DMS153 (cell line): ENCODE measurements at places on chromosomes 11 and 22.

GRCh38 chr22:36594569-36594968 is 65.6 kb upstream of the EIF3D start:
- no peak for DNase-seq

- DNase-seq, result no peak
Observed at GRCh38 chr11:6096417-6096816, 11.1 kb upstream of the OR56B4 start.

- DNase-seq, result no peak
Observed at GRCh38 chr11:33910296-33910957, 18.6 kb upstream of the LMO2 start.

- DNase-seq, result no peak
Observed at GRCh38 chr11:133819114-133819513, 26.2 kb downstream of the SPATA19 start.

GRCh38 chr22:27075028-27075678 is 417.8 kb downstream of the MIAT start:
- no peak for DNase-seq

DNA sequence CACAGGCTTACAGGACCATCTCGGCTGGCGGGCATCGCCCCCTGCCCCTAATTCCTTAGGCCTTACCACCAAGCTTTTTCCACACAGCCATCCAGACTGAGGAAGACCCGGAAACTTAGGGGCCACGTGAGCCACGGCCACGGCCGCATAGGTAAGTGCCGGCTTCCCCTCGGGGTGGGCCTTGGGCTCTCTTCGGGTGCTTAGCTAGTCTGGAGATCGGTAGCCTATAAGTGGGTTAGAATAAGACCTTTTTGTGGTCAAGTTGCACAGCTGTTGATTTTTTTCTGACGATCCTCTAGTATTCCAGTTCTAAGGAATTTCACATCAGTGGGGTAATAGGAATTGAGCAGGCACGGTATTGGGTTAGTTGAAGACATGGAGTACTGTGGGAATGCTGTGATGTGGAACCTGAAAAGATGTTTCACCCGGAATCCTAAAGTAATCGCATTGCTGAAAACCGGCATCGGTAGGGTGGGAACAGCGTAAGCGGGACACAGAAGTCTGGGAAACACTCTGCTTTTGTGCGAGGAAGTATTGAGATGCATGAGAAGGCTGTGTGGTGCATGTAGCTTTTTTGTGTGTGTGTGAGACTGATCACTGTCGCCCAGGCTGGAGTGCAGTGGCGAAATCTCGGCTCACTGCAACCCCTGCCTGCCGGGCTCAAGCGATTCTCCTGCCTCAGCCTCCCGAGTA is 669 bp downstream of the RPL27A start:
- DNase-seq, result no peak

DNA sequence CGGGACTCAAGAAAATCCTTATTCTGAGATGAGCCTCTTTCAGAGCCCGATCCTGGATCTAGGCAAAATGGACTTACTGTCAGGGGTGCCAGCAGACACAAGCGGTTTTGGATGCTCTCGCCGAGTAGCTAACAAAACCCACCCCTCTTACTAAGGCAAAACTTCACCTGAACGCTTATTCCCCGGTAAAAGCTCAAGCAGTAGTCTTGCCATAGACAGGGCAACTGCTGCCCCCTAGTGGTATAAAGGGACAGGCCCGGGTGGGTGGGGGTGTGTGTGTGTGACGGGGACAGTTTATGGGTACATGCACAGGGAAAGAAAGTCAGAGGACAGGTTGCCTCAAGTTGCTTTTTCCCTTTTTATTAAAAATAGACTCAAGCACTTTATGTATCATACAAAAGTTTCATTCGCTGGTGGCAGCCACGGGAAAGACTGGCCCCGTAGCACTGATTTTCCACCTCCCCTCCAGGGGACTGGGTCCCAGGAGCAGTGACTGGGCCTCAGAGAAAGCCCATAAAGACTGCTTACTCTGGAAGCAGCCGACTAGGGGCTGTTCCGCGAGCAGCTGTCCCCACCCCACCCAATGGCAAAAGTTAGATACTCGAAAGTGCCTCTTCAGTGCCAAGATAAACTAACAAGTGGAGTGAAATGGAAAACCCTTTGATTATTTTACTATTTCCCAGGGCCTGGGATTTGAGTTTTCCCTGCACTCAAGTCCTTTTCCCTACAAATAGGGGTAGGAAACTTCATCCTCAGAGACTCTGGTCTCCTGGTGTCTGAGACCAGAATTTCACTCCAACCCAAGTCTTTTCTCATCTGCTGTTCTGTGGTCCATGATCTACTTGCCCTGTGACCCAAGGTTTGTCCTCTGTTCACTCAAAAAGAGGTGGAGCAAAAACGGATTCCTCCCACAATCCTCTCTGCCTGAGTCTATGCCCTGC is 4.7 kb downstream of the YPEL4 start:
- DNase-seq, result peak; percentile 34

DNA sequence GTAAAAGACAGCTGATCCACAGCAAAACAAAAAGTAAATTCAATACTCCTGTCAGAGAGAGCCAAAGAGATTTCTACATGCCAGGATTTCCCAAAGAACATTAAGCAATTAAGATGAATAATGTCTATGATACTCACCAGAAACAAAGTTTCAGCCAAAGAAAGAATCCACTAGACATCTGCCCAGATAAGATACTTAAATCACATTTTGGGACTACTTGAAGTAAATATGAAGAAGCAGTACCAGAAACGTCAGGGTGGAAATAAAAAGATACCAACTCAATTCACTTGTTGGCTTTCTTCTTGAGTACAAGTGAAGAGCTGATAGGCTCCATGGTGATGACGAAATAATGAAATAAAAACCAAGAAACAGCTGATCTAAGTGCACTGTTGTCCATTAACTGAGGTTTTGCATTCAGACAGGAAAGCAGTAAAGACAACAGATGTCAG is 31.6 kb upstream of the ARHGAP32 start:
- no peak for DNase-seq

DNA sequence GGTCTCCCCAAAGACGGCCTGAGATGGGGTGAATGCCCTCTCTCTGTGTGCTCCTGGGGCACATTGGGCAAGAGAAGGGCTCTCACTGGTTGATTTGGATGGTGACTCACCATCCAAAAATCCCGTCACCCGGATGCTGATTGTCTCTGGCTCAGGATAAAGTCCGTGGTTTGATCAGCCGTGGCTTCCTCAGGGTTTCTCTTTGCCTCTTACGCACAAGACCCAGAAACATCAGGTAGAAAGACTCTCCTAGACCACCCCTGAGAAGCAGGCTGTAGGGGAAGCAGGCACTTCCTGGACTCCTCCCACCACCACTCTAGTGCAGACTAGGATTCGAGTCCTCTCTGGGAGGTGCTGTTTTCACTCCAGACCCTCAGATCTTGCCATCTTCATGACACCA is 176.1 kb upstream of the NCAM1 start:
- no peak for DNase-seq

DNA sequence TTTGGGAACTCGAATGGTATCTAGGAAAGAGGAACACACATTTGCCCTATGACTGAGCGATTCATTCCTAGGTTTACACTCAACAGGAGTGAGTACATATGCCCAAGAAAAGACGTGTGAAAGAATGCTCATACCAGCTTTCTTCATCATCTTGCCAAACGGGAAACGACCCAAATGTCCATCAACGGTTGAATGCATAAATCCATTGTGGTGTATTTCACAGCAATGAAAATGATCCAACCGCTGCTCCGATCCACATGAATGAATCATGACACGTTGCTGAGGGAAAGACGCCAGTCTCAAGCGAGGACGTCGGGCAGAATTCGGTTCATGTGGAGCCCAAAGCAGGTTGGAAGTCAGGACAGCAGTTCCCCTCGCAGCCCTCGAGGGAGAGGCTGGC is 71.5 kb downstream of the CYTH4 start:
- DNase-seq, result no peak

GRCh38 chr22:39365492-39365780 is 15.6 kb downstream of the SYNGR1 start:
- no peak for DNase-seq

DNA sequence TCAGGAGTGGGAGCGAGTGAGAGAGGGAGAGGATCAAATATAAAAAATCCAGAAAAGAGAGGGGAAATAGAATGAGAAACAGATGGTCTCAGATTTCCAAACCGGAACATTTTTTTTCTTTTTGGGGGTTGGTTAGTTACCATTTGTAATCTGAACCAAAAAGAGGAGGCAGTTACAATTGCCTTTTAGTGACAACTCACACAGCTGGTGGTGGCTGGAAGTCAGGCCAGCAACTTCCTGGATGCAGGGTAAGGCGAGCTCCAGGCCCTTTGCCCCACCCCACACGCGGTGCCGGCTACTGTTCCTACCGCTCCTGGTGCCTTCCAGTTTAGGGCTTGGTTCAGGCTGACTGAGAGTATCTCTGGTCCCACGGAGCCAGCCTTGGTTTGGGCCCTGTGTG is 21.0 kb upstream of the UBASH3B start:
- DNase-seq, result no peak

- DNase-seq, result no peak
Observed at GRCh38 chr11:61610905-61611304, 30.0 kb upstream of the SYT7 start.

DNA sequence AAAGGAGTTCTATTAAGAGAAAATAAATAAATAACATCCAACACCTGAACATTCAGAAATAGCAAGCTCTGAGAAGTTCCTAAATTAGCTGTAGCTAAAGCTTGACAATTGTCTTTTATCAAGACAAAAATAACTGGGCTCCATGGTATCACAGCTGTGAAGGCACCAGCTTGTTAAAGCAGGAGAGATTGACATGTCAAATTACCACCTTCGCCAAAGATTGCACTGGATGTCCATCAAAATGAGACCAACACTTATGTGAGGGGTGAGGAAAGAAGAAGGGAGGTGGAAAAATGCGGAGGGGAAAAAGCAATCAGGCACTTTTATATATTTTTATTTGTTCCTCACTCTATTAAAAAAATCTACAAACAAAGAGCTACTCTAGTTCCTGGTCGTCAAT is 1827.5 kb upstream of the RAG2 start:
- no peak for DNase-seq

GRCh38 chr11:131371791-131372104 is 1.3 kb downstream of the NTM start:
- no peak for DNase-seq

DNA sequence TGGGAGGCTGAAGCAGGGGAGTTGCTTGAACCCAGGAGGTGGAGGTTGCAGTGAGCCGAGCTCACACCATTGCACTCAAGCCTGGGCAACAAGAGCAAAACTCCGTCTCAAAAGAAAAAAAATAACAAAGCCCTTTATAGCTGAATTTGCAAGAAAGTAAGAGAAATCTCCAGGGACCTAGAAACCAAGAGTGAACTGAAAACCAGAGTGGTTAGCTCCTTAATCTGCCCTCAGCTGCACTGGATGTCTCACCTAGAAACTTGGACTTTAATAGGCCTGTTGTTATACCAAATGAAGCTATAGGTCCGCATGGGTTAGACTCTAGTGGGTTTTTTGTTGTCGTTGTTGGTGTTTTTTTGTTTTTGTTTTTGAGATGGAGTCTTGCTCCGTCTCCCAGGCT is 4.1 kb downstream of the NEU3 start:
- DNase-seq, result no peak

GRCh38 chr22:46072110-46072881 is 78.0 kb upstream of the PPARA start:
- no peak for DNase-seq

- no peak for DNase-seq
Observed at GRCh38 chr11:69187540-69188065, 31.9 kb downstream of the SMIM38 start.

DNA sequence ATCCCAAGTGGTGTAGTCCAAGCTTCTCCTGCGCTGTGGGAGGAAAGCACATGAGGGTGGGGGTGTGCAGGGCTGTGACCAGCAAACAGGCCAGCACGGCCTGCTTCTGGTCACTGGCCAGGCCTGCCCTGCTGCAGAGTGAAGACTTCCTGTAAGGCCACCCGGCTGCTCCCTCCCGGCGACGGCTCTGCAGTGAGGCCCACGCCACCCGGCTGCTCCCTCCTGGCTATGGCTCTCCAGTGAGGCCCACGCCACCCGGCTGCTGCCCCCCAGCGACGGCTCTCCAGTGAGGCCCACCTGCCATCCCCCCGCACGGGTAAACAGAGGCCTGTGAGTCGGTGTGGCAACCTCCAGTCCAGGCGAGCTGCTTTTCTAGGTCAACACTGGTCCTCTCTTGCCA is 31.4 kb upstream of the BRSK2 start:
- no peak for DNase-seq

DNA sequence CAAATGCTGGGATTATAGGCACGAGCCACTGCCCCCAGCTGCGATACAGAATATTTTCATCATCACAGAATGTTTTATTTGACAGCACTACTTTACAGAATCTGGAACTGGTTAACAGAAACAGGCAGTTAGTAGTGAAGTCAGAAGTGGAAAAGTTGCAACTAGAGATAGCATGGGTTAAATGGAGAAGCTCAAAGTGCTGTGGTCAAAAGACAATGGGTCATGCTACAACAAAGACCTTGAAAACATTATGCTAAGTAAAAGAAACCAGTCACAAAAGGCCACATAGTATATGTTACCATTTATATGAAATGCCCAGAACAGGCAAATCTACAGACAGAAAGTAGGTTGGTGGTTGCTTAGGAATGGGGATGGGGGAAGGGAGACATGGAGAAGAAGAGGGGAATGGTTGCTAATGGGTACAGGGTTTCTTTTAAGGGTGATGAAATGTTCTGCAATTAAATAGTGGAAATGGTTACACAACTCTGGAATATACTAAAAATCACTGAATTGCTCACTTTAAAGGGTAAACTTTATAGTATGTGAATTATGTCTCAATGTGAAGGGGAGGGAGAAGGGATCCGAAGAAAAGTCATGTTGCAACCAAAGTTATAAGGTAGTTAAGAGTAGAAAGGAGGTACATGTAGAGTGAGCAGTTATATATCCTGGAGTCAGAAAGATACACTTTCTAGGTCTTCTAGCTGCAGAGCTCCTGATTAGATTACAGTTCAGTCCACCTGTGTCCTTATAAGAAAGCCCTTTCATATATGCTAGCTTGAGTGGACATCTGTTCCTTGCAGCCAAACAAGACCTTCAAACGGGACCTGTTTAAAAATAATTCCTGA is 46.3 kb upstream of the RAPSN start:
- no peak for DNase-seq

- no peak for DNase-seq
Observed at GRCh38 chr11:125494561-125494960, 1.5 kb downstream of the FEZ1 start.

GRCh38 chr22:42994917-42995562 is 19.9 kb downstream of the PACSIN2 start:
- DNase-seq, result no peak

- DNase-seq, result no peak
Observed at GRCh38 chr11:2012440-2012839, 14.8 kb upstream of the H19 start.

GRCh38 chr11:74689666-74690065 is 41.6 kb downstream of the CHRDL2 start:
- no peak for DNase-seq

- no peak for DNase-seq
Observed at GRCh38 chr22:50032109-50032871, 19.7 kb upstream of the IL17REL start.

GRCh38 chr11:81377418-81377817 is 1356.2 kb downstream of the FAM181B start:
- DNase-seq, result no peak

GRCh38 chr11:14414470-14415461 is 55.8 kb upstream of the RRAS2 start:
- DNase-seq, result no peak
